ENCODE measurements at places on chromosomes 6 and 20.

- DNase-seq: no peak
Measured at GRCh38 chr6:30885481-30885998, 1.2 kb downstream of the DDR1 start.

DNA sequence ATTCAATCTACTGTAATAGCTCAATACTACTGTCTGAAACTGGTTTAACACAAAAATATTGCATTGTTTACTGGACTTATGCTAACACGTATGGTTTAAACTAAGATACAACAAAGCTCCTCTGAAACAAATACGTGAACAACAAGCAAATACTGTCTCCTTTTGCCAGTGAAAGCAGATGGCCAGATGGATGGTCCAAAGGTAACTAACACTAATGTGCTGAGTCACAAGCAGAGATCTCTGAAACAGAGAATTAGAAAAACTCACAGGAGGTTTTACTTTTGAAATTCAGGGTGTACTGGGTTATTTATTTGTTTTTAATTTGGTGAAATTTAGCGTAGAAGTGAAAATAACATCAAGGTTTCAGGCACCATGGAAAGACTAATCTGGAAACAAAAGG lies 124.3 kb upstream of the SOX4 start:
- DNase-seq: no peak

DNA sequence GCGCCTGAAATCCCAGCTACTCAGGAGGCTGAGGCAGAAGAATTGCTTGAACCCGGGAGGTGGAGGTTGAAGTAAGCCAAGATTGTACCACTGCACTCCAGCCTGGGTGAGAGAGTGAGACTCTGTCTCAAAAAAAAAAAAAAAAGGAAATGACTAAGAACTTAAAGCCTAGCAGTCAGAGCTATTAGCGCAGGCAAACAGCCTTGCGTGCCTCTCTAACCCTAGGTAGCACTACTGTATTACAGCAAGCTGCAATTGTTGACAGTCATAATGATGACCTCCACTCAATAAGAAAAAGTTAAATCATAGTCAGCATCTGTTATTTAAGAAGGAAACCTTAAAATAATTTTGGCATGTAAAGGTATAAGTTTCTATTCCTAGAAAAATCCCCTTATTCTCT lies 14.4 kb downstream of the GSS start:
- no peak for DNase-seq

GRCh38 chr6:11650711-11651110 lies 113.2 kb downstream of the TMEM170B start:
- DNase-seq: no peak

DNA sequence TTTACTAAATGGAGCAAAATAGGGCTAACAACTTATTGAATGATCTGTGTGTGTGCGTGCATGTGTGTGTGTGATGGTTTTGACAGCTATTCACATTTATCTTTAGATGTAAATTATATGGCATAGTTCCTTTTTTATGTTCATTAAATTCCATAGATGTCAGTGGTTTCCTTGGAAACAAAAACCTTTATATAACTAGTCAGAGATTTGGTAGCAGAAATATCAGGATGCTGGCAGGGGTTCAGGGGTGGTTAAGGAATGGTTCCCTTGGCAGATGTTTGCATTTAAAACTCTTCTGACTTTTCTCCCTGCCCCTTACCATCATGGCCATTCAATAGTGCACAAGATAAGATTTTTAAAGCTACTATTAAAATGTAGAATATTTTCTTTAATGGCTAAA lies 256.6 kb downstream of the PLCB1 start:
- DNase-seq: no peak

DNA sequence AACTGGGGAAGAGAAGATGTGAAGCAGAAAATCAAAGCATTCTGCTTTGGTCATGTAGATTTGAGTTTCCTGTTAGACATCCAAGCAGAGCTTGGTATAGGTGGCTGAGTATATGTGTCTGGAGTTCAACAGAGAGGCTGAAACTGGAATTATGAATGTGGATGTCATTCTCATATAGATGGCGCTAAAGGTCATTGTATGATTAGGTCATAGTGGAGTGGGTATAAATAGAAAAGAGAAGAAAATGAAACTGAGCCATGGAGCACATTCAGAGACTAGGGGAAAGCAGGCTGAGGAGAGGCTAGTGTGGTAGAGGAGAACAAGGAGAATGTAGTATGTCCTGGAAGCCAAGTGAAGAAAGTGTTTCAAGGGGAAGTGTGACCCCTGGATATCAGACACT lies 295.6 kb upstream of the PLN start:
- no peak for DNase-seq

GRCh38 chr6:135622081-135622480 lies 124.5 kb upstream of the AHI1 start:
- no peak for DNase-seq

- no peak for DNase-seq
Measured at GRCh38 chr6:143747347-143747842, 69.6 kb downstream of the PHACTR2 start.

Measured in activated CD4-positive, alpha-beta T cell treated with anti-CD3 and anti-CD28 coated beads for 48 hours (primary cell).